ENCODE measurements at places on chromosomes 12 and 14. TPM values are rescaled to one million over a fixed set of nuclear protein-coding genes. Genes with fewer than 3 reads are reported as not detected.

GRCh38 chr14:99727096-99727870, 43.2 kb downstream of the CYP46A1 start:
- no peak for DNase-seq

DNA sequence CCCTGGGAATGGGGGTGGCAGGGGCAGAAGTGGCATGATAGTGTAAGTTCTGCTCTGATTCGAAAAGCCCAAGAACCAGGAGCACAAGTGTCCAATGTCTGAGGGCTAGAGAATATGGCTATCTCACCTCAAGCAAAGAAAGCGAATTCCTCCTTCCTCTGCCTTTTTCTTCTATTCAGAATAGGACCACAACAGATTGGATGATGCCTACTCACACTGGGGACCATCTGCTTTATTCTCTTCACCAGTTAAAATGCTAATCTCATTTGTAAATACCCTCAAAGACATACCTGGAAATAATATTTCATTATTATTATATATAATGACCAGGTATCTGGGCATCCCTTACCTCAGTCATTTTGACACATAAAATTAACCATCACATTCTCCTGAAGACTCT, 808.7 kb downstream of the NRXN3 start:
- no peak for DNase-seq

HOXC6 gene
- 36.6 TPM for polyA plus RNA-seq

RNASE13 gene
- 0.40 TPM for polyA plus RNA-seq

DNA sequence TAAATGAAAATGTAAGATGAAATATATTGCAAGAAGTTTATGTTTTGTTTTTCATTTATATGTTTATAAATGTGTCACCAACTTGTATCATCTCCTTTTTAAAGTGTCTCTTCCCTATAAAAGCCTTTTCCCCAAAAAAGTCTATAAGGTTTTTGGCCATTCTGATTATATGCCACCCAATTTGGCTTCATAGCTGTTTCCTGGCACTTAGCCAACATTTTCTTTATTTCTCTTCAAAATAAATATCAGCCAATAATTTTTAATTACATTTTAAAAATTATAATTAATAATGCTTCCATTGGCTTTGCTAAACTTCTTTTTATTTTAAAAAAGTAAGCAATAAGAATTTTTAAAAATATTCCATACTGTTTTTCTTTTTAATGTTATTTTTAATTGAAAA, 171.8 kb downstream of the RASSF9 start:
- DNase-seq, result no peak

EMP1 gene
- polyA plus RNA-seq, result 117 TPM

GRCh38 chr12:12718381-12718759, 1.2 kb downstream of the CDKN1B start:
- no peak for DNase-seq

LMNTD1 gene
- polyA plus RNA-seq, result not detected

GRCh38 chr14:39109893-39110715, 4.0 kb upstream of the GEMIN2 start:
- no peak for DNase-seq

DNA sequence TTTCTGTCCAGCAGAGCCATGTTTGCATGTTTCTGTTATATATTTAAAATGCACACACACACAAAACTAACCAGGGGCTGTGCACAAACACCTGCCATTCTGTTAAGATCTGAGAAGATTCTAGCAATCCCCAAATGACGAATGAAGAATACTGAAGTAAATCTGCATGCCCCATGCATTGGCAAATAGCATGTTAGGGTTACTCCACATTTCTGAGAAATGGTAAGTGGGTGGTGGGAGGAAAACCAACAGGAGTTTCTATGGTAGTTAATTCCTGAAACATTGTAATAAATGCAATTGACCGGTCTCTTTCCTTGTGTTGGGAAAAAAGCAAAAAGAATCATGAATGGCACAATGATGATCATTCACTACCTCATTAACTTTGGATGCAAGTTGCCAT, 318.0 kb downstream of the BCAT1 start:
- DNase-seq, result no peak

- no peak for DNase-seq
Measured at GRCh38 chr12:96658075-96658474, 168.7 kb downstream of the CFAP54 start.

GRCh38 chr12:109589240-109589590, 15.6 kb downstream of the MVK start:
- no peak for DNase-seq

OTOGL gene
- polyA plus RNA-seq, result 1.4 TPM

- DNase-seq, result no peak
Measured at GRCh38 chr12:25020621-25021243, 71.8 kb upstream of the BCAT1 start.

DNA sequence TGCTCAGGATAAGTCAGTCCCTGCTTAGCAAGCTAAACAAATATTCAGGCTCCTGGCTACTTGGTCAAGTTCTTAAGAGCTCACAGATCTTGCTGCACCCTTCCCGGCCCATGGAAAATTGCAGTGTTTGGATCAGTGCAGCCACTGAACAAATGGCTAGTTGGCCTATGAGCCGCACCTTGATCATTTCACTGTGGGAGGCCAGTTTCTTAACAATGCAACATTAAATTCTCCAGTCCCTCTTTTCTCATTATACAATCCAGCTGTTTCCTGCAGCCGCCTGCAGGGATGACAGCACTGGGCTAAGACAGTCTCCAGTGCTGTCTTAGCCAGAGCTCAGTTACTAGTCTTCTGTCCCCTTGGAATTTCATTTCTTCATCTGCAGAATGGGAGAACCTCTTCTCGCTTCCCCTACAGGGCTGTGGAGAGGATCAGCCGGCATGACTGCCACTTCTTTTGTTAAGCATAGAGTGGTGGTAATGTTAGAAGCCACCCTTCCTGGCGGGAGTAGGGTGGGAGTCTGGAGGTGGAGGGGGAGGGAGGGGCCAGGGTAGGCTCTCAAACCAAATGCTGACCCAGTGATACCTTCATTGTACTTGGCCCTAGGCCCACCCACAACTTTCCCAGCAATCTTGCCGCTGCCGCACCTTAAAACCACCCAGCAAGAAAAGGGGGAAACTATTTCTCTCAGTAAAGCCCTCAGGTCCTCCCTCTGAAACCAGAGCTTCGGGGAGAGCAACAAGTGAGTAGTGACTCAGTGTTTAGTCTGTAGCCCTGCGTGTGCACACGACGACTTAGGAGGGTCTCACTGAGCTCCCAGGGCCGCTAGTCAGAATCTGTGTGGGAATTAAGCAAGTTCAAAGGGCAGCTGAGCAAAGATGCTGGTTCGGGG, 145.7 kb downstream of the NUAK1 start:
- DNase-seq, result no peak

DNA sequence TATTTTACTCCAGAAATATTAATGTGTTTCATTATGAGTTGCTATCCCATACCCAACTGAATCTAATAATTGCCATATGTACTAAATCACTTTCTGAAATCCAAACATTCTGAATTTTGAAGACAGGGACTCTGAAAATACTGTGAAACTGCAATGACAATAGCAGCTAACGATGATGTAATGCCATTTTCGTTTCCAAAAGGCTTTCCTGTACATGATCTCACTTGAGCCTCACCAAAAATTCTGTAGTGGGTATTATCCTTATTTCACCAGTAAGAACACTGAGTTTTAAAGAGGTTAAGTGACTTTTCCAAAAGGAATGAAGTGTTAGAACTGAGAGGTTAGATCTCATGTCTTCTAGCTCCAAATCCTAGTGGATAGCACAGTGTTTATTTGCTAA, 133.3 kb downstream of the FLRT2 start:
- DNase-seq, result no peak

Measured in renal cortex interstitium (tissue), 15 donors.